Stimulated activated CD8-positive, alpha-beta memory T cell treated with anti-CD3 and anti-CD28 coated beads, Interleukin-2, amount 100 ng/mL, for 1 hour (primary cell): ENCODE measurements at places on chromosomes 5 and 9.
A peak's percentile ranks its signal among the peaks of the same experiment; 100 is the strongest.

DNA sequence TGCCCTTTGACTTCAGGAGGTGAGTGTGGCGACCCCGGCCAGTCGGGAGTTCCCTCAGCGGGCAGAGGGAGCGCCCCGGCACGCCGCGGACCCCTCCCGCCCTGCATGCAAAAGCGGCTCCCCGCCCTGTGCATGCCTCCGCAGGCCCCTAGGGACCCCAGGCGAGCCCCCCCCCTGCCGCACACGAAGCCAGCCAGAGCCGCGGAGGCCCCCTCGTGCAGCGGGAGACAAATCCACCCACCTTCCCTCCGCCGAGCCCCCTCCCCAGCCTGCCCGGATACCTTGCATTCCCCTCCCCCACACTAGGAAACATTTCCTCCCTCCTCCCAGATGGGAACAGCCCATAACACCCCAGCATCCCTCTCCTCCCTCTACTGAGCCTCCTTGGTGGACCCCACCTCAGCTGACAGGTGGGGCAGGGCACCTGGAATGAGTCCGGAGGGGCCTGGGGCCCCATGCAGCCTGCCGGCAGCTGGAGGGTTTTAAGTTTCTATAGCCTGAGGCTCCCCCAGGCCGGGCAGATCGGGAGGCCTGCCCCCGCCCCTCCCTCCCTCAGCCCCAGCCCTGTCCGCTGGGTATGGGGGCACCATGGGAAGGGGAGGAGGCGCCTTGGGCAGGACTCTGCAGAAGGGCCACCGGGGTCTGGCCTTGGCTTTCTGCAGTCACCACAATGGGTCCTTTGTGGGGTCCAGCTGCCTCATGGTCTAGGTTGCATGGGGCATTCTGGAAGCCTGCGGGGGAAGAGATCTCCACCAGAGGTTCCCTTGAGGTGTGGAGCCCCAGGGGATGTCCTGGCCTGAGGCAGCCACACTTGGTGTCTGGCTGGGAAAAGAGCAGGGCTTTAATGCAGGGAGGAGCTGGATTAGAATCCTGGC lies 601 bp downstream of the ERGIC1 start:
- no peak for DNase-seq

- no peak for DNase-seq
These were observed 40.0 kb downstream of the NUDT12 start for GRCh38 chr5:103522586-103522985.

- DNase-seq, result no peak
These were observed 88.2 kb upstream of the NR3C1 start for GRCh38 chr5:143491646-143492045.

- no peak for DNase-seq
These were observed 15.7 kb upstream of the GDA start for GRCh38 chr9:72133365-72134035.

DNA sequence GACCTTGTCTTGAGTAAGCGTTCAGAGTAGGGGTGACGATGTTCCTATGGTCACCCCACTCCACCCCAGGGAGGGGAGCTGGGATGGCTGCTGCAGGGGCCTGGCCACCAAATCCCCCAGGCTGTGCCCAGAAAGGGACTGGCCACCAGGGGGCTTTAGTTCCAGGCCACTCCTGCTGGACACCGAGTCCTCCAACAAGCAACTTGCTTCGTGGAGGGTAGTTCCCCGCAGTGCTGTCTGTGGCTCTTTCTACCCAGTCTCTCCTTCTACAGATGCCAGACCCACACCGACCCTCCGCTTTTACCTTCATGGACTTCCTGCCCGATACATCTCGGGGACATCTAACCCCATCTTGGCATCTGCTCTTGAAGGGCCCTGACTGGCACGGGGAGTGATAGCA lies 35.7 kb upstream of the GABRP start:
- DNase-seq, result no peak

GRCh38 chr9:30089428-30089827 lies 2295.0 kb upstream of the ACO1 start:
- DNase-seq, result no peak

- no peak for DNase-seq
These were observed 42.2 kb upstream of the ALDOB start for GRCh38 chr9:101477736-101478135.

- peak; percentile 37 for DNase-seq
These were observed at the start of gene PGGT1B for GRCh38 chr5:115262321-115263077. PGGT1B (minus strand) TSS chr5:115262877; CDS start chr5:115262851, 26 bp downstream.

- DNase-seq, result no peak
These were observed 23.6 kb upstream of the SHB start for GRCh38 chr9:38092656-38093055.

- DNase-seq, result no peak
These were observed 18.0 kb downstream of the ORM2 start for GRCh38 chr9:114347675-114348074.

DNA sequence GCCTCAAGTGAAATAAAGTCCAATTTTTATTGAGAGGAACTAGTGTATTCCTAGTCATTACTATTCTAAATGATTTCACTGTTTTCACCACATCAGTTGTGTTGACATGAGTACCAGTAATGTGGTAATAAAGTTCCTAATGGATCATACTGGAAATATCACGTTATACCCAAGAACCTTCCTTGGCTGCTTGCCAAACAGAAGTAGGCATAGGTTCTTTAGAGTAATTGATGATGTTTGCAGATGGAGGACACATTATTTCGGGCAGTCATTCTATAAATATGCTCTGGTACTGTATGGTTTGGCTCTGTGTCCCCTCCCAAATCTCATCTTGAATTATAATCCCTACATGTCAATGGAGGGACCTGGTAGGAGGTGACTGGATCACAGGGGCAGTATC lies 15.1 kb downstream of the SNCAIP start:
- no peak for DNase-seq

- DNase-seq, result no peak
These were observed 43.9 kb upstream of the GLIPR2 start for GRCh38 chr9:36092509-36093215.

- no peak for DNase-seq
These were observed 20.1 kb upstream of the PFDN1 start for GRCh38 chr5:140322751-140323731.

GRCh38 chr5:113236536-113237288 lies 198.1 kb downstream of the TSSK1B start:
- DNase-seq, result no peak

DNA sequence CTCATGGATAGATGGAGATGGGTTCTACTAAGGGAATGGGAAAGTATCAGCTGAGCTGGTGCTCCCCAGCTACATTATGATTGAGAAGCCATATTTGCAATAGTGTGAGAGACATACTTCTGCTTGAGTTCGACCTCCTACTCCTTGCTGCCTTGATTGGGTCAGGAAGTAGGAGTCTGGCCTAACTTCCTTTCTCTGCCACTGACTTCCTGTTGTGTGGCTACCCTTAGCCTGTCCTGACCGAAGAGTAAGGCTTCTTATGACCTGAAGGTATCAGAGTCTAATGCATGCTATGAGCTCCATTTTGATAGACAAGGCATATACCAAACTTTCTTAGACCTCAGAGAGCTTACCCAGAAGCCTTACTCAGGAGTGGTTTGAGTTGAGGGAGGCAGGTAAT lies 53.9 kb downstream of the OSTF1 start:
- no peak for DNase-seq
